ENCODE measurements at places on chromosomes 1 and 21. TPM values are rescaled to one million over a fixed set of nuclear protein-coding genes. Genes with fewer than 3 reads are reported as not detected.

The FPGT gene
- total RNA-seq: 11.1 TPM

The FCRLB gene
- total RNA-seq: 1.1 TPM

The CFHR1 gene
- total RNA-seq: not detected

The SLC30A7 gene
- total RNA-seq: 28.8 TPM

The INKA2 gene
- 1.6 TPM for total RNA-seq

The LRP8 gene
- 11.5 TPM for total RNA-seq

The LCE3E gene
- total RNA-seq: not detected

The NHLH1 gene
- under 0.01 TPM for total RNA-seq

The C1orf185 gene
- not detected for total RNA-seq

The EVA1B gene
- total RNA-seq: 133 TPM

The ASCL5 gene
- total RNA-seq: not detected

The KCNE1 gene
- total RNA-seq: 0.85 TPM

The PPIAL4G gene
- total RNA-seq: not detected

The NEK2 gene
- total RNA-seq: 2.1 TPM

The S100A8 gene
- not detected for total RNA-seq

The GGPS1 gene
- 19.5 TPM for total RNA-seq

The MAP3K21 gene
- total RNA-seq: 0.46 TPM

The GPA33 gene
- not detected for total RNA-seq

The KRTAP13-2 gene
- not detected for total RNA-seq

The PRDM16 gene
- total RNA-seq: 1.2 TPM
